ELF-1 (cell line): ENCODE measurements at places on chromosomes 11 and 22.
A peak's percentile ranks its signal among the peaks of the same experiment; 100 is the strongest.

- DNase-seq, result peak; percentile 95
Measured at GRCh38 chr11:65419772-65420481, 2.7 kb upstream of the NEAT1 start.

GRCh38 chr11:69950120-69950519 is 128.0 kb upstream of the ANO1 start:
- peak; percentile 87 for DNase-seq

DNA sequence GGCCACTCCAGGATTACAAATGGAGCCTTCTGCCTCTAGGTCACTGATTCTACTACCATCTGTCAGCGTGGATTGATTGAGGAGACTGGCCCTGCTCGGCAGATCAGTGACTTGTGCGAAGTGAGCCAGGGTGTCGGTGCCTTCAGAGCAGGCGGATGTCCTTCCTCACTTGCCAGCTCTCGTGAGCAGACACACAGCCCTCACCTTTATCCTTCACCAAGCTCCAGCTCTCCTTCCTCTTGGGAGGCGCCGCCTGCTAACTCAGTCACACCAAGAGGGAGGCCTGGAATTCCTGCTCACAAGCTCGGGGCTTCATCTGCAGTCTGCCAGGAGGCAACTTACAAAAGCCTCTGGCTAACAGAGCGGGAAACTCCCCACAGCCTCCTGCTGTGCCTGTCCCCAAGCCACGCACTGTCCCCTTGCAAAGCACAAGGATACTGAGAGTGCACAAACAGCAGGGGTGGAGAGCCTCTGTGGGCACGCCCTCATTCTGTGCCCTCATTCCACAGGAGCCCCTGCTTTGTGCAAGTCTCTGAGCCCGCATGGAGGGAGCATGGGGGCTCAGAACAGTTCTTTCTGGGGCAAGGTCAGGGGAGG is 3.5 kb upstream of the TCF20 start:
- peak; percentile 84 for DNase-seq

GRCh38 chr11:108672113-108672512 is 7.2 kb downstream of the DDX10 start:
- DNase-seq, result no peak

- DNase-seq, result no peak
Measured at GRCh38 chr11:111796696-111797095, 30.5 kb upstream of the PPP2R1B start.

DNA sequence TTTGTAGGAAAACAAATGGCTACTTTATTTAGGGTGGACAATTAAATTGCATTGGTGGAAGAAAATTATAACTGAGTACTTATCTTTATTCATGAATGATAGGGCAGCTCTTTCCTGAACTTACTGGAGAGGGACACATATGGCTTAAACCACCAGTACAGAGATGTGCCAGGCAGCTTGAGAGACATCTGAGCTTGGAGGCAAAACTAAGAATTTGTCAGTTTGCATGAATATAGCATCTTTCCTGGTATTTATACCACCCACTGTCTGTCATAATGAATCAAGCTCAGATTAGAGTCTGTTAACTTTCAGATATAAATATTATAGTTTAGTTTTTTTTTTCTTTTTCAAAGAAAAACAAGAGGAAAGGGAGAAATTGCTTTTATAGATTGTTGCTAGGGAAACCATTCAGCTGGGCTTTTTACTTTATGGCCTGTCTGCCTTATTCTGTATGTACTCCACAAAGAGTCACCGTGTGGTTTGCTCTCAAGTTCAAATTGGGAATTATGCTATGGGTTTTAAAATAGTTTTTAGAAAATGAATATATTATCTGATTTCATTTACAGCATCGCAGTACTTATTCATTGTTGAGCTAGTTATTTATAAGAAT is 477.0 kb upstream of the CHORDC1 start:
- DNase-seq, result no peak

DNA sequence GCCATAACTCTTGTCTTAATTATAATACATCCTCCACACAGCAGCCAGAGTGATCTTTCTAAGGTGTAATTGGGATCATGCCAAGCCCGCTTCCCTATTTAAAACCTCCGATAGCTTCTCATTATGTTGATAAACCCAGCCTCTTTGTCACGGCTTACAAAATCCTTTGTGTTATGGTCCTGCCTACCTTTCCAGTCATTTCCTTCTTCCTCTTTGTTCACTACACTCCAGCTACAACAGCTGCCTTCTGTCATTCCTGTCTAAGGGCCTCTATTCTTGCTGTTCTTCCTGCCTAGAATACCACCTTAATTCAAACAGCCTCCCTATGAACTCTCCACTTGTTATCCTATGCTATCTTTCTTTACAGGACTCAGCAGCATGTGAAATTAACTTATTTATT is 70.6 kb upstream of the CAPRIN1 start:
- no peak for DNase-seq

- no peak for DNase-seq
Measured at GRCh38 chr11:19218786-19219460, 17.1 kb upstream of the CSRP3 start.

DNA sequence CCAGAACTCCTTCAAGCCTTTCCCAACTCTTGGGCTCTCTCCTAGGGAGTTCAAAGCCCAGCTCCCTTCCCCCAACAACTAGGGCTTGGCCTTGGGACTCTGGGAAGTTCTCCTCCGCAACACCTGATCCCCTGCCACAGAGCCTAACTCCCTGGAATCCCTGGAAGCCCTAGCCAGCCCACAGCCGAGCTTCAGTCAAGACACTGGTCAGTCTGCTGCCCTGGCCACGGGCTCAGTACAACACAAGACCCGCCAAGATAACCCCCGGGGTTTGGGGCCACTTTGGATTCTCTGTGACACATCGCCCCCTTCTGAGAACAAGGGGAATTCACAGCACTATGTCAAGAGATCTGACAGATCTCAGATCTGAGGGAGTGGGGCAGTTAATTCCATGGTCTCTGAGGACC is 58.3 kb downstream of the SLC22A12 start:
- DNase-seq, result peak; percentile 59

DNA sequence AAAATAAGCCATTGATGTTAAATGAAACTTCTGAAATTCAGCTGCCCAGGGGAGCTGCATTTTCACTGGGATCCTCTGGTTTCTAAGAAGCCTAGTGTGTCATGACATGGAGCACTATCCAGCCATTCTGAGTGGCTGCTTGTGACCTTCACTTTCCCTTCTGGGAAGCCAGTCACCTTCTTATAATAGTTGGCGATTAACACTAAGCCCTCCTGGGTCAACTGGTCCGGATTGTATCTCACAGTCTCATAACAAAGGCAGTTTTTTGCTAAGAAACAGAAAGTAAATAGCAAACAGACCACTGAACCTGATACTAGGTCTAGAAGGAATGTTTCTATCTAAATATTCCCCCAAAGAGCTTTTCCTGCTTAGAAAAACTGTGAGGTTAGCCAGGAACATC is 7.9 kb downstream of the CSRP3 start:
- DNase-seq, result no peak

GRCh38 chr11:77611921-77612320 is 22.2 kb downstream of the AQP11 start:
- DNase-seq, result no peak

- DNase-seq, result peak; percentile 32
Measured at GRCh38 chr11:63536669-63537292, at the start of gene PLAAT4. PLAAT4 (plus strand) TSS chr11:63536808; CDS start chr11:63536869, 61 bp downstream.

DNA sequence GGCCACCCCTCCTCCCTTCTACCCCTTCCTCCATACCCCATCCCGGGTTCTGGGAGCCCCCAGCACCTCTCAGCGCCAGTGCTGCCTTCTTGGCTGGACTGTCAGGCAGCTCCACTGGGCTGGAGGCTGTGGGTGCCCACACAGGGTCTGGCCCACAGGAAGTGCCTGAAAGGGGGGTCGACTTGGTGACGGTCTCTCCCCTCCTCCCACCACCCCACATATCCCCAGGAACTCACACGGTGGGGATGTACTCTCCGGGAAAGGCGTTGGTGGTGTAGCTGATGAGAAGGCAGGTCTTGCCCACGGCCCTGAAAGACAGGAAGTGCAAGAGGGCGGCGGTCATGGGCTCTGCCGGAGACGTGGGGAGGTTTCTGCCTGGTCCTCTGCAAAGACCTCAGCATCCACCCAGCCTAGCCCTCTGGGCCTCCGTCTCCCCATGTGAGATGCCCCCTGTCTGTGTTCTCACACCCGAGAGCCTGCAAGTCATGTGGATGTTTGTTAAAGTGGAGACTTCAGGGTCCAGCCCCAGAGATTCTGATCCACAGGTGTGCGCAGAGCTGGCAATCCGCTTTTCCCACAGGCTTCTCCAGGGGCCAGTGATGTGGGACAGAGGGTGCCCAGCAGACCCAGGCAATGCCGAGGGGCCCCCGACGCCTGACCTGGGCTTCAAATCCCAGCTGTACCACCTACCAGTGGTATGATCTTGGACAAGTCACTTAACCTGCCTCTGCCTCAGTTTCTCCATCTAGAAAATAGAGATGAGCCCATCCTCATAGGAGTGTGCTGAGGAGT is 2.5 kb downstream of the RAC2 start:
- DNase-seq, result no peak

- DNase-seq, result peak; percentile 55
Measured at GRCh38 chr11:1077417-1078119, 2.9 kb downstream of the MUC2 start.

DNA sequence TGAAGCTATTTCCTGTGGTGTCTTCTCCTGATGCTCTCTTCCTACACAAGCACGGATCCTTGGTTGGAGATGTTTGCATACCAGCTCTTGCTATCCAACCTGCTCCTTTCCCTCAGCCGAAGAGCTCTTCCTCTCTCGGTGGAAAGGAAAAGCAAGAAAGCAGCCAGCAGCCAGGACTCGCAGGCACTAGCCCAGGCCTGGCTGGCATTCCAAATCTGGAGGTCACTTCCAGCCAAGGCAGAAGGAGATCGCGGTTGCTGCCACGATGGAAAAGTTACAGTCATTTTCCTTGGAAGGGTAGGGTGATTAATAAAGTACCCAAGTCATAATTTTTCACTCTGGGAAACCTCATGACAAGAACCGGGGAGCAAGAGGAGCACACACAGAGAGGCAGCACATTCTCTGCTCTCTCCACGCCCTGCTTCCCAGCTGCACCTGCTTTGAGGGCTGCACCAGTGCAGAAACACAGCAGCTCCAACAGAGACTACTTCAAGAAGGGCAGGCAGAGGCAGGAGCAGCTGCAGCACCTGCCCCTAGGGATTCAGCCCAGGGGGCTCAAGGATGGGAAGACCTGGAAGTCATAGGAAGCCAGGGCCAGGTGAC is 399.3 kb downstream of the CADM1 start:
- DNase-seq, result no peak

DNA sequence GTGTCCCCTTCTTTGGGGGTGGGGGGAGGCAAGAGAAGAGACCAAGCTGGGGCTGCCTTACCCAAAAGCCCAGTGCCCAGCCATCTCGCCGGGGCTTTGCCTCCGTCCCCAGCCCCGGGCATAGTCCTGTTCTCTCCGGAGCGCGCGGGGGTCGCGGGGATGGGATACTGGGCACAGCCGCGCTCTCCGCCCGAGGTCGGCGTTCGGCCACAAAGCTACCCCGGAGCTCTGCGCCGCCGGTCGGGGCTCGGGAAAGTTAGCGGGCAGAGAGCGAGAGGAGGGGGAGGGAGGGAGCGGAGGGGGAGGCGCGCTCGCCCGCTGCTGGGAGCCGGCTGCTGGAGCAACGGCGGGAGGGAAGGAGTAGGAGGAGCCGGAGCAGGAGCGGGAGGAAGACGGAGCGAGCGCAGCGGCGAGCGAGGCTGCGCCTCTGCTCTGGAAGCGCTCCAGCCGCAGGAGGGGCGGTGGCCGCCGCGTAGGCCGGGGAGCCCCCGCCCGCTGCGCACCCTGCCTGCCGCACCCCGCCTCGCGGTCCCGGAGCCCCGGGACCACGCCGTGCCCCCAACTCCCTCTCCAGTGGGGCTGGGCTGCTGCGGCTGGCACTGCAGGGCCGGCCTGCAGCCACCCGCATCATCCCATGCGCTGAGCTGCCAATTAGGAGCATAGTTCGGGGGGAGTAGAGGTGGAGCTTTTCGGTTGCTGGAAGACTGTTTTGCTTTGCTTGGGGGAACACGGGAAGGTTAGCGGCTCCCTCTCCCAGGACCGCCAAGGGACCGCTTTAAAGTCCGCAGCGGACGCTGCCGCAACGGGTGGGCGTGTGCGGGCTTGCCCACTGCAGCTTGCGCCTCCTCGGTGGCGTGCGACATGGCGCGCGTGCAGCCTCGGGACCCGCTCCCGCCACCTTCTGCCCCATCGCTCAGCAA is at the start of gene SCN4B:
TSS of gene SCN4B (minus strand) at position 272 of the 920 bp plus-strand sequence. CDS start at position 122, 150 bp downstream.
- DNase-seq, result peak; percentile 78

DNA sequence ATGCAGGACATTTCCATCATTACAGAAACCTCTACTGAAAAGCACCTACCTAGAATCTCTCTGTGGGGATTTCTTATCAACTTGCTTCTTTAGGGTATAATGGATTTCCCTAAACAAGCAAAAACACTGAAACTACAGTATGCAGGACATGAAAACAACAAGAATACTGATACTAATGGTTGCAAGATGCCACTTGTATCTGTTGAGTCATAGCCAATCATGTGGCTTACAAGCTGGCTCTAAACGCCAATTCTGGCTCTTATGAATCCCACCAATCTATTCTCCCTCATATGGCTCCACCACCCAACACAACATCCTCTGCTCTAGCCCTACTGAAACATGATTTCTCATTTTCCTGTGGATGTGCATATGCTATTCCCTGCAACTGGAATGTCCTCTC is 22.6 kb downstream of the TENM4 start:
- no peak for DNase-seq

- no peak for DNase-seq
Measured at GRCh38 chr11:97772705-97773104, 1248.0 kb upstream of the CNTN5 start.

DNA sequence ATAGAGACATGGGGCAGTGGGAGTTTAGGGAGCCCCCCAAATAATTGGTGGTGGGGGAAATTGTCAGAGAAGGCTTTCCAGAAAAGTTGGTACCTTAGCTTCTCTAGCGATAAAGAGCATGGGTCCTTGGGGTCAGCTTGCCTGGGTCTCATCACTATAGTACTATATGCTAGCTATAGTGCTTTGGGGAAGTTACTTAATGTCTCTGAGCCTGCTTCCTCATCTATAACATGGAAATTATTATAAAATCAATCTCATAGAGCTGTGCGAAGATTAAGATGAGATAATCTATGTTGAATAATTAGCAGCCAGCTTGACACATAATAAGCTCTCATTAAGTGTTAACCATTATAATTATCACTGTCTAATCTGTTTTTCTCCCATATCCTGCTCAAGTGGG is 41.2 kb downstream of the STIM1 start:
- no peak for DNase-seq

GRCh38 chr11:66985508-66986177 is 10.5 kb downstream of the C11orf86 start:
- no peak for DNase-seq

GRCh38 chr11:30282289-30282631 is 40.6 kb upstream of the ARL14EP start:
- no peak for DNase-seq

DNA sequence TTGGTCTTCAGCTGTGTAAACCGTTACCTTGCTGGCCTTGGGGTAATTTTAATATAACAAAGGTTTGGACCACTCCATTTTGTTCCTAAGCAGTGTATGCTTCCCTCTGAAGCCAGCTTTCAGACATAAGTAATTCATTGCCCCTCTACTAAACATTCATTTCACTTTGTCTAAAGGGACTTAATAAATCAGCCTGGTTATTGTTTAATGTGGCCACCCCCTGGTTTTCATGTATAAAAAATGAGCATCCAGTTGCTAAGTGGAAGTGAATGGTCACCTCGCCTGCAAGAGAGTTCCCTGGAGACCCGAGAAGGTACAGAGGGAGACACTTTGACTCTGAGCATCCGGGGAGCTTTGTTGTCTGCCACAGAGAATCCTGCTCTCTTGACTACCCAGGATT is 3.9 kb downstream of the ABTB2 start:
- no peak for DNase-seq

GRCh38 chr22:25930083-25930482 is 188.1 kb downstream of the MYO18B start:
- no peak for DNase-seq
